ENCODE measurements at places on chromosomes 5 and 9.

DNA sequence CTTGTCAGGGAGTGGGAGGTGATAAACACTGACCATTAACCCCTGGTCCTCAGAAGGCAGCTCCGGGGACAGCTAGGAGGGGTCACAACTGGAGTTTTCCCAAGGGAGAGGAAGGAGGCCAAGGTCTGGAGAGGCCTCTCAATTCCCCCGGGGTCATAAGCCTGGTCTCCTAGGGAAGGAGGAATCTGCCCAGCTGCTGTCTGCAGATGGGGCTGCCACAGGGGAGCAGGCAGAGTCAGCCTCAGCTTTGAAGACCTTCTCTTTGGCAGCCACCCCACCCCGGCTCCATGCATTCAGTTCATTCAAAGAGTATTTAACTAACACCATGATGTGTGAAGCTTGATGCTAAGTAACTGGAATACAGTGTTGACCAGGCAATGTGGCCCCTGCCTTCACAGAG lies 74.6 kb upstream of the HSPA9 start:
- DNase-seq, result no peak

DNA sequence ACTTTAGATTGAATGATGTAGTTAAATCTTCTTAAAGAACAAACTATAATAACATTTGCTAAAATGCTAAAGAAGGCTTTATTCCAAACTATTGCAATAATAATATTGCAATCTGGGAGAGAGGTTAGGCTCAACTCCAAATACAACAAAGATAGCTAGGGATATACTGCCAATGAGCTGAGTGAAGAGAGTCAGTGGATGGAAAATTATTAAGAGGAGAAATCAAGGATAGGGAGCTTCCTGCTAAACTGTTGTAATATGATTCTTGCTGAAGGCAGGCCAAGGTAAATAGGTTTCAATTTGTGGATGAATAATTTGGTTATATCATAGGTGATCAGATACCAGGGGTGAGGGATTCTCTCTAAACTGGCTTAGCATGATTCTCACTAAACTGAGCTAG lies 1651.5 kb downstream of the EFNA5 start:
- peak; percentile 46 for DNase-seq

DNA sequence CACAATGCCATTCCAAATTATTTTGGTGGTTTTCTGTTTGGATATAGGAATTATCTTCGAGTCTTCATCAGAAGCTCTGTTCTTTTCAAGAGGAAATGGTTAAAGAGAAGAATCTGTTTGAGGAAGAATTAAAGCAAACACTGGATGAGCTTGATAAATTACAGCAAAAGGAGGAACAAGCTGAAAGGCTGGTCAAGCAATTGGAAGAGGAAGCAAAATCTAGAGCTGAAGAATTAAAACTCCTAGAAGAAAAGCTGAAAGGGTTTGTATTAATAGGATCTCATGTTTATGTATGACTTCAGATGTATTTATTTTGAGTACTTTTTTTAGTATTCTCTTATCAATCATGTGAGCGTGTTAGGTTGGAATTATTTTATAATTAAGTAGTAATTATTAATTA lies 15.0 kb downstream of the HMMR start:
- no peak for DNase-seq

GRCh38 chr9:87875831-87876545 lies 6.7 kb upstream of the SPATA31E1 start:
- DNase-seq, result peak; percentile 17

DNA sequence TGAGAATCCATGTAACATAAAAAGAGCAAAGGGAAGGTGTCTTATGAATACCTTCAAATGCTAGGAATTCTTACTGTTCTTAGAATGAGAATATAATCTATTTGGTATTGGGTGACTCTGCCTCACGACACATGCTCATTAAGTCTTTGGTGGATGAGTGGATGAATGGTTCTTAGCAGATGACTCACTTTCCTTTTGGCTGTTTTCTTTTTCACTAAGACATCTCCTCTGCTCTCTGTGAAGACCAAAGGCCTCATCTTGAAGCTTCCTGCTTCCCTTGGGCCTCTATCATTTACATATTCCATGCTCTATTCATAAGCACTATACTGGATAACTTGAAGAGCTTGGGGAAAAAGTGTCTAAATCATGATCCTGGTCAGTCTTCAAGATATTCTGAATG lies 468.1 kb downstream of the SPATA31D1 start:
- peak; percentile 54 for DNase-seq

DNA sequence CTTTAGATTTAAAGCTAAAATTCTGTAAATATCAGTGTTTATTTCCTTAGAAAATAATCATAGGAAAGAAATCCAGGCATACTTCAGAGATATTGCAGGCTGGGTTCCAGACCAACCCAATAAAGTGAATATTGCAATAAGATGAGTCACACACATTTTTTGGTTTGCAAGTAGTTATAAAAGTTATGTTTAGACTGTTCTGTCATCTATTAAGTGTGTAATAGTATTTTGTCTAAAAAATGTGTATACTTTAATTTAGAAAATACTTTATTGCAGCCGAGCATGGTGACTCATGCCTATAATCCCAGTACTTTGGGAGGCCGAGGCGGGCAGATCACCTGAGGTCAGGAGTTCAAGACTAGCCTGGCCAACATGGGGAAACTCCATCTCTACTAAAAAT lies 6.9 kb upstream of the RIC1 start:
- DNase-seq, result peak; percentile 93

DNA sequence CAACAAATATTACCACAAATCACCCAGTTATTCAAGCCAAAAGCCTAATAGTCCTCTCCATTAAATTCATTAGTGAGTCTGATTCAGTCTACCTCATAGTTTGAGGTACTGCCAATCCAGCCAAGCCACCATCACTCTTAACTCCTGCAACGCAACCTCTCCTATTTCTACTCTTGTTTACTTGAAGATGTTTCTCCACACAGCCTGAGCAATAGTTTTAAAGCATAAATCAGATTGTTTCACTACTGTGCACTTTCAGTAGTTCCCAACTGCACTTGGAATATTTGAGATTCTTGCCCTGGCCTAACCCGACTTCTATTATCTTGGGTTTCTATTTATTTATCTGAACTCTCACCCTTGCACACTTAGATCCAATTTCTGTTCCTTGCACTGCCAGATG lies 85.5 kb downstream of the YIPF5 start:
- DNase-seq, result no peak

Data from fibroblast of skin of scalp (primary cell).